Calu3 (cell line): ENCODE measurements at places on chromosomes 1 and 21. TPM values are rescaled to one million over a fixed set of nuclear protein-coding genes. Genes with fewer than 3 reads are reported as not detected.

DNA sequence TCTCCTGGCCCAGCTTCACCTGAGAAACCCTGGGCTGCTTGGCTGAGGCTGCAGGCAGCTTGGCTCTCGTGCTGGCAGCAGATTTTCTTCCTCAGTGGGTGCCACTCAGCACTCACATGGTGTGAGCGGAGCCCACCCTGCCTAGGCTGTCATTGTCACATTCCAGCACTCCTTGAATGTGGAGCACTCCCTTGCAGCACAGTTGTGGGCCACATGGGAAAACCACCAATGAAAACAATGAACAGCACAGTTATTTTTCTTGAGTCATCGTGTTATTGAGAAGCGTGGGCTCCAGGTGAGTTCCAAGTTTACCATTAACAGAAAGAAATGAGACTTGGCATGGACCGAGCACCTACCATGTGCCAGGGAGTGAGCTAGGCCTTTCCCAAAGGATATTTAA is 27.2 kb upstream of the TRIM67 start:
- peak; percentile 47 for DNase-seq

DNA sequence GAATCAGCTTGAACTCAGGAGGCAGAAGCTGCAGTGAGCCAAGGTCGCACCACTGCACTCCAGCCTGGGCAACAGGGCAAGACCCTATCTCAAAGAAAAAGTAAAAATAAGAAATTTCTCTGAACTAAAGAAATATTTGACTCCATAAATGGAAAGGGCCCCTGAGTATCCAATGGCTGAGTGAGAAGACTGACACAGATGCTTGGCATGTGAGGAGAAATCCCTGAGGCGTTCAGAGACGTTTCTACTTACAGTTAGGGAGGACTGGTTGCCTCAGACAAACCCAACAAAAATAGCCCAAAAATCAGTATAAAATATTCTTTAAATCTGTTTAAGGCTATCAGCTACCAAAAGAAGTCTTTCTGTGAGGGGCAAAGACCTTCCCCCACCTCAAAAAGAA is 3.0 kb upstream of the SUMO3 start:
- no peak for DNase-seq

DNA sequence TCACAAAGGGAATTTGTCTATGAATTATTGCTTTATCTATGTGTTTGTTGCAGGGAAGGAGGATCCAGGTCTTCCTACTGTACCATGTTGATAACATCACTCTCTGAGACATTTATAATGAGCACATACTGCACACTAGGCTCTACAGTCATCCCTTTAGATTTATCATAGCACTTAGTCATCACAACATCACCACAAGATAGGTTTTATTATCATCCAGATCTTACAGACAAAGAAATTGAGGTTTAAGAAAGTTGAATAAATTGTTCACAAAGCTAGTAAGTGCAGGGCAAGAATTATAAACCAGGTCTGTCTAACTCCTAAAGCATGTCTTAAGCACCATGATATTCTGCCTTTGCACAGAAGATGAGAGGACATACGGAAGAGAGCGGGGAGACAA is 121.1 kb upstream of the ST6GALNAC5 start:
- DNase-seq: no peak

GBP3 gene
- total RNA-seq: 60.0 and 95.4 TPM in 2 replicates

IQCC gene
- 6.6 and 7.6 TPM in 2 replicates for total RNA-seq

BTF3L4 gene
- 60.8 and 70.4 TPM in 2 replicates for total RNA-seq
